T-helper 2 cell treated with Interferon-gamma antibody and Interleukin-4, amounts not matched to agents 5 μg/mL and 100 μg/mL, for 36 hours (primary cell): ENCODE measurements at places on chromosomes 11 and 22.
A peak's percentile ranks its signal among the peaks of the same experiment; 100 is the strongest.

DNA sequence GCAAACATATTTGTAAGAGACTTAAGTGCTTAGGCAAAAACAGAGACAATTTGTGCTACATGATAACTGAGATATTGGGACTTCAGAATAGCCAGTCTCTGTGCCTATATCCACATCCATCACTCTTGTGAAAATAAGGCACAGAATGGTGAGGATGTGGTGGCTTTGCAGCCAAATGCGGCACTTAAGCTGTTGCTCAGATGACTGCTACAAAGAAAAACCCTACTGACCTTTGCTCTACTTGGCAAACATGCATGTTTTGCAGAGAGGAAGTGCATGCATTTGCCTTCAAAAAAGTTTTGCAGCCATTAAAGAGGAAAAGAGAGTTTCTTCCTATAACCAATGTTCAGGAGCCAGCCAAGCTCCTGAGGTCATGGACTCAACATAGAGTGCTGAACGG lies 675.0 kb upstream of the KIRREL3 start:
- no peaks in the 10 kb centered on the region for H3K4me1 ChIP-seq
- no peak overlapping the region for H3K27ac ChIP-seq
- no peak overlapping the region for H3K4me3 ChIP-seq
- no peaks in the 10 kb centered on the region for H3K27me3 ChIP-seq
- DNase-seq = no peak
- no peaks in the 10 kb centered on the region for H3K36me3 ChIP-seq

GRCh38 chr11:33044285-33044756 lies 4.9 kb downstream of the TCP11L1 start:
- no peak overlapping the region for H3K4me3 ChIP-seq
- peaks cover 32% of the 10 kb centered on the region for H3K36me3 ChIP-seq
- H3K27ac ChIP-seq = no peak overlapping the region
- peaks cover 22% of the 10 kb centered on the region for H3K4me1 ChIP-seq
- no peak for DNase-seq

- H3K27me3 ChIP-seq = peaks cover 3% of the 10 kb centered on the region
- peak overlapping the region; percentile 31 for H3K27ac ChIP-seq
- H3K4me1 ChIP-seq = peaks cover 32% of the 10 kb centered on the region
- H3K36me3 ChIP-seq = peaks cover 10% of the 10 kb centered on the region
- H3K4me3 ChIP-seq = no peak overlapping the region
These were observed 10.7 kb downstream of the NDUFV1 start for GRCh38 chr11:67617243-67617953.

DNA sequence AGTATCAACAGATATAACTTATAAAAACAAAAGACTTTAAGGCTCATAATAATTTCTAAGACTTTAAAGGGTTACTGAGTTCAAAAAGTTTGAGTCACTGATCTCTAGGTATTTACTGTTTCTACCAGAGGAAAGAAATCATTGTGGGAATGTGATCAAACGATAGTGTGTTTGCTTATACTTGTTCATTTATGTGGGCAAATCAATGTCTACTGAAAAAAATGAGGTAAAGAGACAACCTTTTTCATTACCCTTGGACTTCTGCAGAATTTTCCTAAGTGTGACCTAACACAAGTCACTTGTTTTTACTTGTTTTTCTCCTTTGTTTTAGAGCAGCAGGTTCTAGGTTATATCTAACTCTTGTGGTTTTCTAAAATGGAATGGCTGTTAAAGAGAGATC lies 65.4 kb downstream of the PRR5L start:
- H3K4me1 ChIP-seq = peaks cover 49% of the 10 kb centered on the region
- H3K36me3 ChIP-seq = no peaks in the 10 kb centered on the region
- H3K27ac ChIP-seq = no peak overlapping the region

DNA sequence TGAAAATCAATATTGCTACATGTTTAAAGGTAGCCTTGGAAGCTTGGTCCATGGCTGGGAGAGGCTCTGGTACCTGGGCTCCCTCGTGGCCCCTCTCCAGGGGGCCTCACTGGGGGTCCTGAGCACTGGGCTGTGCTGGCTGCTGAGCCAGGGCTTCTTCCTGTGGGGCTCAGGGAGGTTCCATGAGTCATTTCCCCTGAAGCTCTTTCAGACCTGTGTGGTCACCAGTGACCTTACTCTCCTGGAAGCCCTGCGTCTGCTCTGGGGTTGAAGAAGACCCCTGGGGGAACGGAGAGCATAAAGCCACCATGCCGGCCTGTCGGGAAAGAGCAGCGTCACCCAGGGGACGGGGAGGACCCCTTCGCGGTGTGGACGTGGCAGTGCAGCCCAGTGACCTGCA lies 389.0 kb downstream of the TBC1D22A start:
- H3K27me3 ChIP-seq = no peaks in the 10 kb centered on the region
- H3K27ac ChIP-seq = no peak overlapping the region
- no peaks in the 10 kb centered on the region for H3K36me3 ChIP-seq
- H3K4me1 ChIP-seq = no peaks in the 10 kb centered on the region
- no peak for DNase-seq
- no peak overlapping the region for H3K4me3 ChIP-seq

GRCh38 chr11:107898270-107898669 lies 30.0 kb upstream of the RAB39A start:
- H3K27ac ChIP-seq = no peak overlapping the region
- H3K27me3 ChIP-seq = peaks cover 7% of the 10 kb centered on the region
- H3K36me3 ChIP-seq = no peaks in the 10 kb centered on the region
- no peaks in the 10 kb centered on the region for H3K4me1 ChIP-seq
- H3K4me3 ChIP-seq = no peak overlapping the region
- DNase-seq = no peak

- DNase-seq = no peak
- no peaks in the 10 kb centered on the region for H3K4me1 ChIP-seq
- no peak overlapping the region for H3K4me3 ChIP-seq
- no peak overlapping the region for H3K27ac ChIP-seq
- no peaks in the 10 kb centered on the region for H3K36me3 ChIP-seq
- H3K27me3 ChIP-seq = peaks cover 11% of the 10 kb centered on the region
These were observed 41.0 kb upstream of the RASSF10 start for GRCh38 chr11:12968101-12968500.

GRCh38 chr11:69554849-69555248 lies 73.4 kb downstream of the LINC01488 start:
- no peak for DNase-seq
- peaks cover 11% of the 10 kb centered on the region for H3K4me1 ChIP-seq
- H3K4me3 ChIP-seq = no peak overlapping the region
- H3K27ac ChIP-seq = no peak overlapping the region
- no peaks in the 10 kb centered on the region for H3K36me3 ChIP-seq

DNA sequence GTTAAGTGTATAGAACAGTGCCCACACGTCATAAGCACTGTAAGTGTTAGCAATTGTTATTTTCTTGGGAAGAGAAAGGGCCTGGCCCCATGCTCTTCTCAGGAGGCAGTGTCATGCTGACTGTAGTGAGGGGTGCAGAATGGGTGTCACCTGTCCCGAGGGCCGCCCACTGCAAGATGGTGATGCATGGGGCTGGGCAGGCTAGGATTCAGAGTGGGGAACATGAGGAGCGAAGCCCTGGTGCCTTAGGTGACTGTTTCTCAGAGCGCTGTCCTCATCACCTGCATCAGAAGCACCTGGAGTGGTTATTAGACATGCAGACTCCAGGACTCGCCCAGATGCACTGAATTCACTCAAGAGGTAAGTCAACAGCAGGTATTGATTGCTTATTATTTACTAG lies 101.0 kb upstream of the PARVA start:
- H3K27ac ChIP-seq = no peak overlapping the region
- peaks cover 5% of the 10 kb centered on the region for H3K4me1 ChIP-seq
- H3K4me3 ChIP-seq = no peak overlapping the region

DNA sequence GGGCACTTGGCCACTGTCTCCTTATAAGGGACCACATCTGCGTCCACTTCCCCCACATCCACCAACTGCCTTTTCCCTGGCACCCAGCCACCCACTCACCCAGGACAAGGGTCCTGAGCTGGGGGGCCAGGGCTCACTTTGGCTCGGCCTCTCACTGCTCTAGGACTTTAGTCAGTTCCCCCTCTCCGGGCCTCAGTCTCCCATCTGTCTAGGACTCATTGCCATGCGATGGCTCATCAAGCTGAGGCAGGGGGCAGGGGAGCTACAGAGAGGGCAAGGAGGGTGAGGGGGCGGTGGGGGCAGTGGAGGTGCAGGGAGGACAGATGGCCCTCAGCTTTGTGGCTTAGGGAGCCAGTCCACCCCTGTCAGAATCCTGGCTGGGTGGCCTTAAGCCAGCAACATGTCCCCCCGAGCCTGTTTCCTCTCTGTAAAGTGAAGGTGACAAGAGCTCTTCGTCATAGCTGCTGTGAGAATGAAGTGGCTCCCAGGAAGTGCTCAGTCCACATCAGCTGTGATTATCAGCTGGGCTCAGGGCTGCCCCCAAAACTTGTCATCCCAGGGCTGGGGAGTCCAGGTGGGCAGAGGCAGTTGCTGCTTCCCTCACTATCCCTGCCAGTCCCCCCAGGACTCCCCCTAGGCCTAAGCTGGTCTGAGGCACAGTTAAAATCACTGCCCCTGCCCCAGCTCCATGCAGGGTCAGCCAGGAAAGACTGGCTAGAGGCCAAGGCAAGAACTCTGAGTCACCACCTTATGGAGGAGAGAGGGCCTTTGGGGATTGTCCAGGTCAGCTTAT lies 14.9 kb downstream of the RAC2 start:
- H3K36me3 ChIP-seq = peaks cover 85% of the 10 kb centered on the region
- DNase-seq = no peak
- H3K27me3 ChIP-seq = no peaks in the 10 kb centered on the region
- peak overlapping the region; percentile 98 for H3K27ac ChIP-seq
- H3K4me1 ChIP-seq = peaks cover 80% of the 10 kb centered on the region
- H3K4me3 ChIP-seq = peak overlapping the region; percentile 72

- H3K4me3 ChIP-seq = no peak overlapping the region
- H3K27ac ChIP-seq = no peak overlapping the region
- DNase-seq = no peak
- H3K4me1 ChIP-seq = no peaks in the 10 kb centered on the region
- H3K36me3 ChIP-seq = no peaks in the 10 kb centered on the region
These were observed 61.5 kb upstream of the PITPNB start for GRCh38 chr22:27980424-27981148.

DNA sequence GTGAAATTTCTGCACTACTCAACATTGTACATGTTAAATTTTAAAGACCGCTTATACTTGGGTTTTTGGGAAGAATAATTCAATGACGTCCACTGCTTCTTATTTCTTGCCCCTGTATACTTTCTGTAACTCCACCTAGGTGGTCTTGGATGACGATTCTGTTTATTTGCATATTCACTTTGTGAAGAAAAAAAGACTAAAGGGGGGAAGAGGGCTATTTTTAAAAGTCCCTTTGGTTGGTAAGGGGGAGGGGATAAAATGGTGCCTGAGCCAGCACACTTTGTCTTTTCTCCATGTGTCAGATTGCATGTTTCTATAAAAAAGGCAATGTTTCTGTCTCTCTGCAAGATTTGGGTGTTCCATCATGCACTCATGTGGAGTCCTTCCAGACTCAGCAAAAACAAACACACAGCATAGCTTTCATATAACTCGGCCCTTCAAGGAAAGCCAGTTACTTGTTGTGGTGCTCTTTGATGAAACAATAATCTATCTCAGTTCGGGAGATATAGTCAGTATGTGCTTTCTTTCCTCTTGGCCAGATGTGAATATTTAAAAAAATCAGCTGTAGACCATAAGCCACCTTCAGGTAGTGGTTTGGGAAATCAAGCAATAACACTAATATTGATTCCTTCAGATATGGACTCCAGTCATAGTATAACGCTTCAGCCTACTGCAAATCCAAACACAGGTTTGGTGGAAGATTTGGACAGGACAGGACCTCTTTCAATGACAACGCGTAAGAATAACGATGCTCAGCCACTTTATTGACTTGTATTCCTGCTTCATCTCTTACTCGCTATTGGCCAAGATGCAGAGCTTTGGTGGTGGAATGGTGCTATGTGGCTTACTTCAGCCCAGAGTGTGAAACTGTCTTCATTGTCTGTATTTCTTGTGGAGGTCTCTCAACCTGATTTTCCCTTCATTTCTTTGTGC lies 68.8 kb downstream of the CD44 start:
- no peak overlapping the region for H3K27ac ChIP-seq
- no peaks in the 10 kb centered on the region for H3K27me3 ChIP-seq
- no peaks in the 10 kb centered on the region for H3K4me1 ChIP-seq
- DNase-seq = no peak
- H3K36me3 ChIP-seq = peaks cover 92% of the 10 kb centered on the region

DNA sequence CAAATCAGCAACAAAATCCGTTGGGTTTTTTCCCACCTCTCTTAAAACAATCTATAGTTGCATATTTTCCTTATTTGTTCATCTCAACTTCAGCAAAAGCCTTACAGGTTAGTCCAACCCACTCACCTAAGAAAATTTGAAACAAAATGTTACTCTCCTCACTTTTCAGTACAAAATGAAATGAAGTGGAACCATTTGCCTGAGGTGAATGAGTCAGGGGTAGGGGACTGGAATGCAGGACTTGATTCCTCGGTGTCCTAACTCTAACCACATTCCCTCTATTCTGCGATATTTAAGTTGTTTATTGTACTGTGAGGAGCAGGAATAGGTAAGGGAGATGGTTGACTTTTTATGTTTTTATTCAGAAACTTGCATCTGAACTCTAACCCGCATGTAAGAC lies 16.4 kb downstream of the ATP5MG start:
- H3K36me3 ChIP-seq = peaks cover 5% of the 10 kb centered on the region
- H3K4me1 ChIP-seq = peaks cover 3% of the 10 kb centered on the region
- no peaks in the 10 kb centered on the region for H3K27me3 ChIP-seq
- no peak overlapping the region for H3K27ac ChIP-seq
- DNase-seq = no peak
- H3K4me3 ChIP-seq = no peak overlapping the region

- H3K4me1 ChIP-seq = no peaks in the 10 kb centered on the region
- DNase-seq = no peak
- peaks cover under 1% of the 10 kb centered on the region for H3K27me3 ChIP-seq
- no peaks in the 10 kb centered on the region for H3K36me3 ChIP-seq
These were observed 28.5 kb downstream of the DCDC1 start for GRCh38 chr11:31340903-31341572.

DNA sequence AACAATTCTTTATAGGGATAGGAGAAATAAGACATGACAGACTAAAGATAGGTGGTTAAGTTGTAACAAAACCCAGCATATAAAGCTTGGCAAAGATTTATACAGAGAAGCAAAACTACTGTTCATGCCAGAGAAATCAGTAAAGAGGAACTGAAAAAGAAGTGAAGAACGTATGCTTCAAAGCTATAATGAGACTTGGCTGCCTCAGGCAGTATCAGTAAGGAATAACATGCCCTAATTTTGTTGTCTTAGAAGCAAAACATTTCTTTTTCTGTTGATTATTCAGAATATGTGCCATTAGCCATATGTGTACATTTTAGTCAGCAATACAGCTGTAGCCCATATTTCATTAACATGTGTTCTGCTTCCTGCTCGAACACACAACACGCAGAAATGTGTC lies 403.2 kb downstream of the NELL1 start:
- no peak overlapping the region for H3K4me3 ChIP-seq
- DNase-seq = no peak
- no peaks in the 10 kb centered on the region for H3K4me1 ChIP-seq
- no peak overlapping the region for H3K27ac ChIP-seq
- no peaks in the 10 kb centered on the region for H3K36me3 ChIP-seq
- no peaks in the 10 kb centered on the region for H3K27me3 ChIP-seq

DNA sequence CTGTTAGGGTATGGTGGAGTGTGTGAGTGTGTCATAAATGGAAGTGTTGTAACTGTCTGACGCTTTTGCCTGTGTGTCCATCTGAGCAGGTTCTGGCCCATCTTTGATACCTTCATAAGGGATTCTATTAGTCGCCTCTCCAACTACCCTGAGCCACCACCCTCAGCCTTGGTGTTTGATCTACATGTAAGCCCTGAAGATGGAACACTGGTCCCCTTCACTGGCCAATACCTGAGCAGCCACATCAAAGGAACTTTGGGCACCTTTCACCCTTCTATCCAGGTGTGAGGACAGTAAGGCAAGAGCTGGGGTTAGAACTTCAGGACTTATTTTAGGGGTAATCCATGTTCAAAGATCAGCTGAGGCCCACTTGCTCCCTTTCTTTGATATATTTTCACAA lies 51.0 kb downstream of the DNHD1 start:
- H3K27me3 ChIP-seq = no peaks in the 10 kb centered on the region
- H3K27ac ChIP-seq = no peak overlapping the region
- DNase-seq = no peak
- H3K36me3 ChIP-seq = peaks cover 3% of the 10 kb centered on the region
- H3K4me3 ChIP-seq = no peak overlapping the region
